ENCODE measurements at places on chromosomes 11 and 22. TPM values are rescaled to one million over a fixed set of nuclear protein-coding genes. Genes with fewer than 3 reads are reported as not detected.

The ABCG4 gene
- 0.09 TPM for total RNA-seq

The ANO5 gene
- total RNA-seq, result not detected

The SHANK2 gene
- total RNA-seq, result not detected

The PTPN5 gene
- not detected for total RNA-seq

The SYTL2 gene
- total RNA-seq, result 35.7 TPM

The CACNA1I gene
- 58.0 TPM for total RNA-seq

The APOBEC3C gene
- 43.8 TPM for total RNA-seq

The B4GALNT4 gene
- 2.4 TPM for total RNA-seq

The SPTBN2 gene
- not detected for total RNA-seq

The WNT11 gene
- 0.93 TPM for total RNA-seq

The TNNI2 gene
- not detected for total RNA-seq

The PCF11 gene
- 161 TPM for total RNA-seq

The PKDREJ gene
- total RNA-seq, result not detected

The FGF4 gene
- not detected for total RNA-seq

The SAA4 gene
- total RNA-seq, result not detected

The C11orf21 gene
- 65.6 TPM for total RNA-seq

The TPP1 gene
- 194 TPM for total RNA-seq

The CHRNA10 gene
- 5.5 TPM for total RNA-seq

The SCARF2 gene
- 2.7 TPM for total RNA-seq

The CDPF1 gene
- total RNA-seq, result 10.3 TPM

The ALDH3B2 gene
- not detected for total RNA-seq

The PANX3 gene
- not detected for total RNA-seq

The ADAMTS8 gene
- not detected for total RNA-seq

The GAB4 gene
- total RNA-seq, result not detected

The CARD10 gene
- 0.61 TPM for total RNA-seq

The PSMA1 gene
- 95.8 TPM for total RNA-seq

The RASSF10 gene
- not detected for total RNA-seq

The OR8G5 gene
- not detected for total RNA-seq

The A4GALT gene
- total RNA-seq, result not detected

The RTN4RL2 gene
- total RNA-seq, result not detected

The ST14 gene
- total RNA-seq, result 0.72 TPM
